GOT3 (cell line): ENCODE measurements at places on chromosomes 16 and 17.

GRCh38 chr16:48526058-48526957, 83.7 kb downstream of the N4BP1 start:
- no peak for DNase-seq

DNA sequence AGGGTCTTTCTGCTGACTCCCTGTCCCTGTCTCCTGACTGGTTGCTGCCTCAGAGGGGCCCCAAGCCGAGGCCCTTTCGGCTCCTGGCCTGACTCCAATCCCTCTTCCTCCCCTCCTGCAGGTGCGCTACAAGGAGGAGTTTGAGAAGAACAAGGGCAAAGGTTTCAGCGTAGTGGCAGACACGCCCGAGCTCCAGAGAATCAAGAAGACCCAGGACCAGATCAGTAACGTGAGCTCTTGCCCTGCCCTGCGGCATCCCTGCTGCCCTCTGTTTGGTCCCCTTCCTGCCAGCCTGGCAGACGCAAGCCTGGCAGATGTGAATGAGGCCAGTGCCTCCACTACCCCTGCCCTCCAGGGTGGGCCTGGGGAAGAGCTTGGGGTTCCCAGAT, 27.1 kb upstream of the LASP1NB start:
- DNase-seq: no peak

DNA sequence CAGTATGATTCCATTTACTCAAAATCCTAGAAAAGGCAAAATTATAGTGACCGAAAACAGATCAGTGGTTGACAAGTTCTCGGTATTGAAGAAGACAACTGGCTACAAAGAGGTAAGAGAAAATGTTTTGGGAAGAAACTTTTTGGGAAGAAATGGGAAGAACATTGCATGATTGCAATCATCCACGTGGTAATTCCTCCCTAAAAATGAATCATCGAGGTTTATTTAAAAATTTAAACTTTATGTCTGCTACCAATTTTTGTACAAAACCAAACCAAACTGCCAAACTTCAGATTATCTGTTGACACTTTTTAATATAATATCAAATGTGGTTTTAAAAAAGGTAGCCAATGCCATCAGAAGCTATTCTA, 8.1 kb downstream of the SMURF2 start:
- DNase-seq: no peak

DNA sequence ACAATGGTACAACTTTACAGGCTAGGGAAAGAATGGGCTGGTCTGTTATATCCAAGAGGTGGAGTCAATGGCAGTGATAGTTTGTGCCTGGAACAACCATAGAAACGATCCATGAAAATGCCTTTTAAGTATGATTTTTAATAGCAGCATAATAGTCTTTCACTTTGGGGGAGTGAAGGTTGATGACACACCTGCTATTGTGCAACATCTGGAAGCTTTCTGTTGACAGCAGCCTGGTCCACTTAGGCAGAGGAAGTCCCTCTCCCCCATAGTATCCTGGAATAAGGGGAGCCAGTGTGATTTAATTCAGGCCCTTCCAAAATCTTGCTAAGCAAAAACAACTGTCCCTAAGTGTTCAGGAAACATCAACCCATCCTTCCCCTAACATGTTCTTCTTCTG, 56.3 kb upstream of the HS3ST4 start:
- no peak for DNase-seq

DNA sequence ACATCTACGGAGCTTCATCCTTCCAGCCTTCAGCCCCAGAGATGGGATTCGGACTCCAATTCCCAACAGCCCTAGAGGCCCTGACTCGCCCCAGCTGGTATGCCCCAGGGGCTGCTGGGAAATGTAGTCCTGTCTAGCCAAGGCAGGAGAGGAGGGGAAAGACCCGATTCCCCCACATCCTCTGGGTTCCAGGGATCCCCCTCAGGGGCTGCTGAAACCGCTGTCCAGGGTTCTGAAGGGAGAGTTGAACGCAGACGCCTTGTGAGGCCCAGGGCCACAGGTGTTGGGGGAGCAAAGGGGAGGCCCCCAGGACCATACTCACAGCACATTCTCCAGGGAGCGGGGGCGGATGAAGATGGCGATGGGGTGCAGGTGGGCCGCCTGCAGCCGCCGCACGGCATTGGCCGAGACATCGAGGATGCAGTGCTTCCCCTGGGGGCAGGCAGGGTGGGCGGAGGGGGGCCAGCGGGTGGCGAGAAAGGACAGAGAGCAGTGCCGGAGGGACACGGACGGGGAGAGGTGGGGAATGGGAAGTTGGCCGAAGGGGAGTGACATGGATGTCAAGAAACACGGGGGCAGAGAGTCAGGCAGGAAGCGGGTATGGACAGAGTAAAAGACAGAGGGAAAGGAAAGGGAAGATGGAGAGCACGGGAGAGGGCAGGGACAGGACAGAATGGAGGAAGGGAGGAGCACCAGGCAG, 12.6 kb upstream of the ASGR1 start:
- DNase-seq: no peak

- no peak for DNase-seq
Measured at GRCh38 chr16:1277617-1278282, 21.9 kb downstream of the TPSD1 start.

DNA sequence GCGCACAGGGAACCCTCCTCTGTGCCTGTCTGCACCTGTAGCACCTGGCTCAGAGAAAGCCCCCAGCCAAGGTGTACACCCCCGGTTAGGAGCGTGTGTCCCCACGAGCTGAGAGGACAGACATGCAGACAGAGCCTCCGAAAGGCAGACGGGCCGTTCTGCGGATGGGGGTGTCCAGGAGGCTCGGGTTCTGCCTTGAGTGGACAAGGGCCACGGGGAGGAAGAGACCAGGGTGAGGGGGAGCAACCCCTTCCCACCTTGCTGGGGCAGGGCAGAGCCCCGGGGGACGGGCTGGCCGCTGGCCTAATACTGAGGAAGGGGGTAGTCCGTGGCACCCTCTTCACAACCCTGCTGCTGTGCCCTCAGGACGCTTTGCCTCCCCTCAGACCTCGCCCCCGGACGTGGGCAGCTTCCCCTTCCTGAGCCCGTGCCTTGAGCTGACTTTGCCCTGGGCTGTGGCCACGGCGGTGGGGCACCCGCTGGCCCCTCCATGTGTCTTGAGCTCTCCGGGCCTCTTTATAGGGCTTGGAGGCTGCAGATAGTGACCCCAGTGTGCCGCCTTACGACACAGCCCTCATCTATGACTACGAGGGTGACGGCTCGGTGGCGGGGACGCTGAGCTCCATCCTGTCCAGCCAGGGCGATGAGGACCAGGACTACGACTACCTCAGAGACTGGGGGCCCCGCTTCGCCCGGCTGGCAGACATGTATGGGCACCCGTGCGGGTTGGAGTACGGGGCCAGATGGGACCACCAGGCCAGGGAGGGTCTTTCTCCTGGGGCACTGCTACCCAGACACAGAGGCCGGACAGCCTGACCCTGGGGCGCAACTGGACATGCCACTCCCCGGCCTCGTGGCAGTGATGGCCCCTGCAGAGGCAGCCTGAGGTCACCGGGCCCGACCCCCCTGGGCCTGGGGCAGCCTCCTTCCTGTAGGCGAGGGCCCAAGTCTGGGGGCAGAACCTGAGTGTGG, 5.7 kb downstream of the SLC22A31 start:
- no peak for DNase-seq

- DNase-seq: no peak
Measured at GRCh38 chr17:68195667-68196393, 52.0 kb upstream of the AMZ2 start.

GRCh38 chr16:88965411-88965810, 11.6 kb downstream of the CBFA2T3 start:
- DNase-seq: no peak

DNA sequence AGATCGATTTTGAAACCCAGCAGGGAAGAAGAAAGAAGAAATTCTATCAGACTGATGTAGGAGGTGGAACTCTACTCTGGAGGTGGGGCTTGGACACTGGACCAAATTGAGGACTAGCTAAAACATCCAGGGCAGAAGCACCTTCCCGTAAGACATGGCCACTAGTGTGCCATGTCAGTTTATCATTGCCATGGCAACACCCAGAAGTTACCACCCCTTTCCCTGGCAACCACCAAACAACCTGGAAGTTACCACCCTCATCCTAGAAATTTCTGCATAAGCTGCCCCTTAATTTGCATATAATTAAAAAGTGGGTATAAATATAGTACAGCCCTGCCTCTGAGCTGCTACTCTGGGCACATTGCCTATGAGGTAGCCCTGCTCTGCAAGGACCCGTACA, 66.7 kb downstream of the NACA2 start:
- no peak for DNase-seq
